Posterior vena cava (tissue), 2 donors: ENCODE measurements at places on chromosomes 3 and 15. TPM values are rescaled to one million over a fixed set of nuclear protein-coding genes. Genes with fewer than 3 reads are reported as not detected.

- DNase-seq, result no peak
Measured at GRCh38 chr3:122362026-122362425, 21.0 kb downstream of the MIX23 start.

Gene RPL14
- total RNA-seq, result 1,096 TPM

- DNase-seq, result no peak
Measured at GRCh38 chr15:60195611-60196010, 191.5 kb downstream of the FOXB1 start.

GRCh38 chr3:36784138-36784635, 19.8 kb upstream of the DCLK3 start:
- DNase-seq, result no peak

DNA sequence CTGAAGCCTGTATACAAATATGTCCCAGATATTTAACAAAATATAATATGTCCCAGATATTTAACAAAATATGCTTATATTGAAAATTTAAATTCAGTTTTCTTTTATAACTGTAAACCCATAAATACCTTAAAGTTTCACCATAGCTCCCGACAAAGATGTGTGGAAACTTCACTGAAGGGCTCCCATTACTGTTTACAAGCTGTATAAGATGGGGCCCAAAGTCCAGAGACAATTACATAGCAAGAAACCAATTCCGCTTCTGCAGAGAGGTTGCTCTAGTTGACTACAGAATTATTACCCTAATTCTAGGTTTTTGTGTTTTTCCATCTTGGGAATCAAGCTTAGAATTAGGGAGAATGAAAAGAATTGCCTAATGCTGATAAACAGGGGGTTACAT, 102.6 kb upstream of the EPHA6 start:
- DNase-seq, result no peak

DNA sequence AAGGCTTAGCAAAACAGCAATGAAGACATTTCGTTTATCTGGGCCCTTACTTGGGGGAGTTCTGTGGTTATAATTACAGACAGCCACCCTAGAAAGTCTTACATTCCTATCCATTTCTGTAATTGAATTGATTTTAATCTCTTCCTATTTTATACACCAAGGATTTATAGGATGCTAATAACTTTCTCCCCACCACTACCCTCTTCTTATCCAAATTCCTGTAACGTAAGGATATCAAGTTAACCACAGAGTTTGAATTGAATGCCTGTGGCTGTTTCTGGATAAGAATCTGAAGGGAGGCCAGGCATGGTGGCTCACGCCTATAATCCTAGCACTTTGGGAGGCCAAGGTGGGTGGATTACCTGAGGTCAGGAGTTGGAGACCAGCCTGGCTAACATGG, 78.6 kb downstream of the MLH1 start:
- DNase-seq, result no peak

Gene LOXL1
- total RNA-seq, result 110 TPM

Gene GRAMD1C
- total RNA-seq, result 1.1 TPM
